ENCODE measurements at places on chromosomes 11 and 22.

DNA sequence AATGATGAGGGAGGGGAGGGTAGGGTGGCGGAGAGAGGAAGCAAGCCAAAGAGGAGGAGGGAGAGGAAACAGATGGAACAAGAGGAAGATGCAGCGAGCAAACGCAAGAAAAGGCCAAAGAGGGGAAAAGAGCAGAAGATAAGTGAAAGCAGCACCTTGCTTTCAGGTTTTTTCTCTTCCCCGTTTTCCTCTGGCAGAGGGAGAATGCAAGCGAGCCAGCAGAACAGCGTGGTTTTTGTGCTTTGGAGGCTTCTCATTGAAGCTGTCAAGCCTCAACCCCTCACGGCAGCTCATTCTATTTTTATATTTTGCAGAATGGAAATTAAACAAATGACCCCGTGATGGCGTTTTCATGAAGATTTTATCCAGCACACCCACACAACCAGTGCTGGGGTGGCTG, 67.1 kb upstream of the GRAMD1B start:
- no peak for DNase-seq

DNA sequence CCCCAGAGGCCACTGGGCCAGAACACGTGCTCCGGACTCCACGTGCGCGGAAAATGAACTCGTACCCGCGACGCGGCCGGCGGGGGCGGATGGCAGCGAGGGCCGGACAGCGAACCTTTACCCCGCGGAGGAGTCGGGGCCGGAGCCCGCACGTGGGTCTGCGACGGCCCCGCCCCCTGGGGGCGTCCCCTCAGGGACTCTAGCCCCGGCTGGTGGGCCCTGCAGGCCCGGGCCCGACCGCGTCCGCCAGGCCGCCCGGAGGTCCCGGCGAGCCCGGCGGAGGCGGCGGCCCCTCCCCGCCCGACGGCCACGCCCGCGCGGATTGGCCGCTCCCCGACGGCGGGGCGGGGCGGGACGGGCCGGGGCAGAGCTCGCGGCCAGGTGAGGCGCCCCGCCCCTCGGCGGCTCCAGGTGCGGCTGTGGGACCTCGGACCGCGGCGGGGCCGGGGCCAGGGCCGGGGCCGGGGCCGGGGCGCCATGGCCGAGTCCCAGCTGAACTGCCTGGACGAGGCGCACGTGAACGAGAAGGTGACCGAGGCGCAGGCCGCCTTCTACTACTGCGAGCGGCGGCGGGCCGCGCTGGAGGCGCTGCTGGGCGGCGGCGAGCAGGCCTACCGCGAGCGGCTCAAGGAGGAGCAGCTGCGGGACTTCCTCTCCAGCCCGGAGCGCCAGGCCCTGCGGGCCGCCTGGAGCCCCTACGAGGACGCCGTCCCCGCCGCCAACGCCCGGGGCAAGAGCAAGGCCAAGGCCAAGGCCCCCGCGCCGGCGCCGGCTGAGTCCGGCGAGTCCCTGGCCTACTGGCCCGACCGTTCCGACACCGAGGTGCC, at the start of gene FAM83F:
Gene FAM83F, plus strand, starts transcription at position 389 of the 827 bp plus-strand sequence. Its CDS starts 89 bp downstream, at position 478.
- DNase-seq = no peak

GRCh38 chr11:30489511-30489910, 96.6 kb downstream of the MPPED2 start:
- DNase-seq = no peak

- no peak for DNase-seq
Observed at GRCh38 chr11:123535401-123535800, 105.3 kb downstream of the GRAMD1B start.

GRCh38 chr22:19195796-19196731, 17.5 kb upstream of the SLC25A1 start:
- no peak for DNase-seq

DNA sequence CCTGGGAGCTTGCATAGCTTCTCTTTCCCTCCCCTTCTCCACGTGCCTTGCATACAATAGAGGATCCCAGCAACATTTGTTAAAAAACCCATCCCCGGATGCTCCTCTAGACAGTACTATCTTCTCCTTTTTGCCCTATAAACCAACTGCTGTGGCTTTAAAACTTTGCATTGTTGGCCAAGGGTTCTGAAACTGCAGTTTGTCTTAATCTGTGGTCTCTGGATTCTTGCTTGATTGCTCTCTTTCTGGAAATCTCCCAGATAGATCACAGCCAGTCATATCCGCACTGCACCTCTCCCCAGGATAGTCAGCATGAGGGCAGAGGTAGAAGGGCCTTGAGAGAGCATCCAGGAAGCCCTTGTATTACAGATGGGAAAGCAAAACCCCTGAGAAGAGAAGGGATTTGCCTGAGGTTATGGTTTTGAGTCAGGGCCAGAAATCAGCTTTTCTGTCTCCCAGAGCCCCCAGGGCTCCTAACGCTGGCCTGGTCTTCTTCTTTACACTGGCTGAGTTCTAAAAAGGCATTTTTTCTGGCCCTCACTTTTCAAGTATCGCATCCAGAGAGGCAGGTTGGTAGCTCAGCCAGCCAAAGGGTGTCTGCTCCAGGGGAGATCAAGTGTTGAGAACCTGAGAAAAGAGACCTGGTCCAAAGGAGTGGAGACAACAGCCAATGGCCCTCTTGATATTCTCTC, 70.6 kb downstream of the ADM start:
- peak; percentile 92 for DNase-seq

GRCh38 chr22:44702479-44703198, 635 bp downstream of the PRR5 start:
- DNase-seq = peak; percentile 51

- no peak for DNase-seq
Observed at GRCh38 chr11:199004-199581, 6.2 kb downstream of the SCGB1C1 start.

DNA sequence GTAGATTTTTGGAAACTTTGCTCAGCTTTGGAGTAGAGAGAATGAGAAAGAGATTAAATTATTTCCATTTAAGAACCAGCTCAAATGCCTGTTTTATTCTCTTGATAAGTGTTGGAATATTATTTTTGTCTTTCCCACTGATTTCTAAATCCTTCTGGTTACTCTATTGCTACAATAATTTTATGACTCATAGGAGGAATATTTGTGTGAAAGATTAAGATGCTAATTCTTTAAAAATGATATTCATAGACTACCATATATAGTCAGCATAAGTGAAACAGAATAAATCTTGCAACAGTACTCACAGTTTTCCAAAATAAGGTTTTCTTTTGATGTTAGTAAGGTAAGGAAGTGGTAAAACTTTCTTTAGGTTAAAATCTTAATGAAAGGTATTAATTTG, 60.9 kb downstream of the YAP1 start:
- peak; percentile 87 for DNase-seq

GRCh38 chr11:44870181-44870580, 80.5 kb downstream of the TP53I11 start:
- DNase-seq = peak; percentile 63

- no peak for DNase-seq
Observed at GRCh38 chr22:41075946-41076345, 16.4 kb upstream of the EP300 start.

DNA sequence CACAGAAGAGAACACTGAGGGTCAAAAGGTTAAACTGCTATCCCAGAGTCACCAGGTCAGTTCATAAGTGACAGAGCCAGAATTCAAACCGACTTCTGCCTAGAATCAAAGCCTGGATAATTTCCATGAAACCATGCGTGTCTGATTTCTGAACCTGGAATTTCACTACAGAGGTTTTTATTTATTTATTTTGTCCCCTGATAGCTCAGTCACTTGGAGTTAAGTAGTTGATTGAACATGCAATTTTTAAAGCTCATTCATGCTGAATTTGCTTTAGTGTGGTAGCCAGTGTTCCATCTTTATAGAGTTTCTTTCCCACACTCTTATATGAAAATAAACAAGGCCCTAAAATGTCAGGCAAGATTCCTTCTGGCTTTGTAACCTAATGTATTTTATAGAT, 93.2 kb downstream of the NAV2 start:
- DNase-seq = peak; percentile 34

GRCh38 chr22:35230417-35230816, 26.9 kb upstream of the HMGXB4 start:
- no peak for DNase-seq

GRCh38 chr11:2215230-2215560, 43.6 kb upstream of the TH start:
- DNase-seq = no peak

DNA sequence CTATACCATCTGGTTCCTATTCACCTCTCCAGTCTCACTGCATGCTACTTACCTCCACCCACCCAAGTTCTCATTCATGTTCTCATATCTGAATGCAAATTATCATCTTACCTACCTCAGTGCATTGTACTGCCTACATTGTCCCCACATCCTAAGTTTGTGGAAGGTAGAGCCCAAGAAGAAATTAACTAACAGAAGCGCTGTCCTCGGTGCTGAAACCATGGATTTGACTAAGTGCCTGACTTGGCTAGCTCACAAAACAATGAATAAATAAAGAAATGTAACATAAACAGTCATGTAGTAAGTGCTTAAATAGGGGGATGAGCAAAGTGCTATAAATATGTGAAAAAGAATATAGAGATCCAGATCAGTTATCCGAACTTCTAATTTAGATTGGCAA, 63.2 kb downstream of the GRIA4 start:
- DNase-seq = peak; percentile 66

DNA sequence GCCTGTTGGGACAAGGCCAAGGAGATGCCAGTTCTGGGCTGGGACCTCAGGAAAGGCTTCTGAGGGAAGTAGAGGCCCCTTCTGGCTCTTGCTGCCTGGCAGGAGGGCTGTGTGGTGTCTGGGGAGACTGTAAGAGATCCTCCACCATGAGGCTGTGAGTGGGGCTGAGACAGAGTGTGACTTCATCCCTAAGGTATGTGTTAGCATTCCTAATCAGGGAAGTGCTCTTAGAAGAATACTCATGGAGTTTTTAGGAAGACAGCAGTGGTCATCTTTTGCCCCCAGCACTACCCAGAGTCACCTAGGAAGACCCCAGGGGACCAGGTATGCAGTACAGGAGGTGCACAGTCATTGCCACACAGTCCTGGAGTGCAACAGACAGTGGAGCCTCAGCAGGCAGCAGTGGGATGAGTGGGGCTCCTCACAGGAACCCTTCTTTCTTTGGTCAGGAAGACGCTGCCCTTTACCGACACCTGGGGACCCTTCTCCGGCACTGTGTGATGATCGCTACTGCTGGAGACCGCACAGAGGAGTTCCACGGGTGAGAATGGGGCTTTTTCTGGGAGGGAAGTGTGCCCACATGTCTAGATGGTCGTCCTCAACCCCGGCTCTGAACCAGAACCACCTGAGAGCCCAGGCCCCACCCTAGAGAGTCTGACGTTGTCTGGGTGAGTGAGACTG, 2.8 kb downstream of the RIC8A start:
- peak; percentile 87 for DNase-seq

GRCh38 chr11:129992161-129992944, 10.3 kb downstream of the PRDM10 start:
- DNase-seq = peak; percentile 3

DNA sequence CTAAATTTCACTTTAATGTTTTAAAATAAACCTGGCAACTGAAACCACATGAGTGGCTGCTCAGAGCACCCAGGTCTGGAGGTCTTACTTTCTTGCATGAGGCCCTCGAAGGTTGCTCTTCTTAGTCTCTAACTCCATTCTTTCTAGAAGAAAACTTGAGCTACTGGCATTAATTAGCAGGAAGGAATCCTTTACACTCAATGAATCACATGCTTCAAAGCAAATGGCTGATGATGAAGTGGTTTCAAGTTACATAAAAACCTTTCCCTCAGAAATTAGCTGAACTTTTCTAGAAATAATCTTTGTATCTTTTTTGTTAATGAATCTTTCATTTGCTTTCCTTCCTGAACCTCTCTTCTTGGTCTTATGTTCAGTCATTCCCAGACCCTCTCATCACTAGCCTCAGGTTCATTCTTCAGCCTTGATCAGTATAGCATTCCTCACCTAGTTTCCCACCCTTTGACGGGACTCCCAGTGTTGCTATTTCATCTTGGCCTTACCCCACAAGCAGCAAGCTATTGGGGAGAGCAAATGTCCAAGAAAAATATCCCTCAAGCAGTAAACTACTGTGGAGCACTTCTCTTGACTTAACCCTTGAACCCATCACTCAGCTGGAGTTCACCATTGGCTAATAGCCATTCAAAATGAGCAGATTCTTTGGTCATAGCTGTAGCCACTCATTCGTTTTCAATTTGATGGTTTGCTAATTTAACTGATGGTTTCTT, 75.1 kb downstream of the INSC start:
- DNase-seq = peak; percentile 22

- no peak for DNase-seq
Observed at GRCh38 chr11:126834573-126834972, 166.0 kb downstream of the KIRREL3 start.

DNA sequence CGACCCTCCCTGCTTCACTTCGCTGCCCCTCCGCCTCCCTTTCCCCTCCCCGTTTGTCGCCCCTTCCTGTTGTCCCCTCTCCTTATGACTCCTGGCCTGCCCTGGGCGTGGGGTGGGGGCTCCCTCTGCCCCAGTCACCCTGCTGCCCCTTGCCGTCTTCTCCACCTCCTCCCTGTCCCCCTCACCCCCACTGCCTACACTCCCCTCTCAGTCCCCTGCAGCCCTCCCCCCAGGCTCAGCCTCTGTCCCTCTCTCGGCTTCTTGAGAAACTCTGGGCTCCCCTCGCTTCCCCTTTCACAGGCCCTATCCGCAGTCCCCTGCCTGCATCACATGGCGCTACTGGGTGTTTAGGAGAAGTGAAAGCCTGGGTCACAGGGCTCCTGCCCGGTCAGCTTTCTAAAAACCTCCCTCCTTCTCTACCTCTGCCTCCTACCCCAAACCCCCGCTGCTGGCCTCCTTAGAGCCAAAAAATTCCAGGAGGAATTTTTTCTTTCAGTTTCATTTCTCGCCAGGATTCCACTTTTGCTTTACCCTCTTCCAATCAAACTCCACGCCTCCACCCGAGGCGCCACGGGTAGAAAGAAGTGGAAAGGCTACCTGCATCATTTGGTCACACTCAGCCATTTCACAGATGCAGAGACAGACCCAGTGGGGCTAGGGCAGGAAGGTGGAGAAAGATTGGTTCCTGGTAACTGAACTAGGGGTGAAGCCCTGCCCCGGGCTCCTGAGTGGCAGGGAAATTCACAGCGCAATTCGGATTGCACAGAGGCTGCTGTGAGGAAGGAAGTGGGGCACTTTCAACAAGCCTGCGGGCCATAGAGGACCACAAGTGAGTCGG, at the start of gene SLC15A3:
Gene SLC15A3, minus strand, starts transcription at position 273 of the 838 bp plus-strand sequence. CDS start 625 bp downstream, outside the sequence.
- DNase-seq = peak; percentile 52

GRCh38 chr11:72741849-72742512, 10.2 kb downstream of the ARAP1 start:
- DNase-seq = no peak

GRCh38 chr11:575313-575995, 816 bp upstream of the PHRF1 start:
- no peak for DNase-seq

GRCh38 chr11:131675121-131675888, 304.9 kb downstream of the NTM start:
- DNase-seq = peak; percentile 74

DNA sequence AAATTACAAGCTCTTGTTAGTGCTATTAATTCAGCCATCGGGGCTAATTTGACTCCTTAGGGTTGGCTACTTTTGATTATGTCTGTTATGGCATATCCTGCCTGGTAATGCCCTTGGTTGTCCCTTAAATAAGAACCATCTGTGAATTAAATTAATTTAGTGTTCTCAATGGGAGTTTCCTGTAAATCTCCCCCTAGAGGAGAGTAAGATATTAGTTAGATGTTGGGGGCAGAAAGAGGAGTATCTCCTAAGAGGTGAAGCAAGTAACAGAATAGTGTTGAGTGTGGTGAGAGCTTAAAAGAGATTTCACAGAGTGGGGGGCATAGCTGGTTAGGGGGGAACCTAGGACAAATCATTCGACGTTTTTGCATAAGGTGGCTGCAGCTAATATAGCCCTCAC, 1126.9 kb downstream of the JRKL start:
- no peak for DNase-seq

Measured in fibroblast of skin of scalp (primary cell).